ENCODE measurements at places on chromosomes 5 and 9. TPM values are rescaled to one million over a fixed set of nuclear protein-coding genes. Genes with fewer than 3 reads are reported as not detected.

Gene FOXD4L3
- not detected for total RNA-seq

Gene ABO
- total RNA-seq, result not detected

Gene WHRN
- total RNA-seq, result 2.0 TPM

Gene GZMA
- total RNA-seq, result not detected

Gene SOHLH1
- total RNA-seq, result not detected

Gene CATSPER3
- total RNA-seq, result not detected

Gene ZFP37
- 4.9 TPM for total RNA-seq

Gene SH3RF2
- total RNA-seq, result 5.9 TPM

Gene DNAI1
- total RNA-seq, result not detected

Gene CD180
- 0.03 TPM for total RNA-seq

Gene ZDHHC11
- 1.0 TPM for total RNA-seq

Gene RASEF
- 3.0 TPM for total RNA-seq

Gene KIF20A
- 105 TPM for total RNA-seq

Gene LRRC14B
- not detected for total RNA-seq

Gene DENND4C
- 40.0 TPM for total RNA-seq

Gene BAAT
- not detected for total RNA-seq

Gene NCS1
- total RNA-seq, result 42.6 TPM

Gene AJM1
- total RNA-seq, result 1.8 TPM

Gene LCN12
- total RNA-seq, result 0.07 TPM

Gene PLAC8L1
- not detected for total RNA-seq

Gene TMEM215
- not detected for total RNA-seq
